CD4-positive, alpha-beta T cell treated with Interleukin-1 beta for 1 hour (primary cell): ENCODE measurements at places on chromosomes 3 and 15.

DNA sequence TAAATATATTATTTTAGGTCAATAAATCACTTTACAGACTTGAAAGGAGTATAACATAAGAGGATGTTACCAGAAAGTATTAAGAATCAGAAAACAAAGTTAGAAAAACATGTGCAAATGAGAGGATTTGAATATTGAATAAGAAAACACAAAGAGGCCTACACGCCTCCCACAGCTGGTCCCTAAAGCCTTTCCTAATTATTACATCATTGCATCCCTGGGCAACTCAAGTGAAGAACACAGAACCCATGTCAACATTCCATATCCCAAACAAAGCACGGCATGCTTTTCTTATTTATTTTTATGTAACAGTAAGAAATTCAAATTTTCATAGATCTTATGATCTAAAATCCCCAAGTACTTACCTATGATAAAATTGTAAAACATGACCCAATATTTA lies 61.2 kb downstream of the HERC1 start:
- no peak for DNase-seq

- DNase-seq = no peak
These were observed 426.3 kb downstream of the AGBL1 start for GRCh38 chr15:86505951-86506350.

DNA sequence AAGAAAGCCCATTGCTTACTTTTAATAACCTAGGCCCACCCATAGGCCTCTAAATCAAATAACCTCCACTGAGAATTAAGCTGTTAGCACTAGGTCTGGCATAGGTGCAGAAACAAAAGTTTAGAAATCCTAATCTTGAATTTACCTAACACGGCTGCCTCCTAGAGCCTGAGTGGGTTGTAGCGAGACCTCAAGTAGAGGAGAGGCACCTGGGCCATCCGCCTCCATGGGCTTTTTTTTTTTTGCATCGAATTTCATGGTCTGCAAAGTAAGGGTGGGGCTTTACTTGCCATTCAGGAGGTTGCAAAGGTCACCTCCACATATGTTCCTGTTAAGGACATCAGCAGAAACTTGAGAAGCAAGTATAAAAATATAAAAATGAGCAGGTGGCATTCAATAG lies 6.6 kb upstream of the TPM1 start:
- no peak for DNase-seq

DNA sequence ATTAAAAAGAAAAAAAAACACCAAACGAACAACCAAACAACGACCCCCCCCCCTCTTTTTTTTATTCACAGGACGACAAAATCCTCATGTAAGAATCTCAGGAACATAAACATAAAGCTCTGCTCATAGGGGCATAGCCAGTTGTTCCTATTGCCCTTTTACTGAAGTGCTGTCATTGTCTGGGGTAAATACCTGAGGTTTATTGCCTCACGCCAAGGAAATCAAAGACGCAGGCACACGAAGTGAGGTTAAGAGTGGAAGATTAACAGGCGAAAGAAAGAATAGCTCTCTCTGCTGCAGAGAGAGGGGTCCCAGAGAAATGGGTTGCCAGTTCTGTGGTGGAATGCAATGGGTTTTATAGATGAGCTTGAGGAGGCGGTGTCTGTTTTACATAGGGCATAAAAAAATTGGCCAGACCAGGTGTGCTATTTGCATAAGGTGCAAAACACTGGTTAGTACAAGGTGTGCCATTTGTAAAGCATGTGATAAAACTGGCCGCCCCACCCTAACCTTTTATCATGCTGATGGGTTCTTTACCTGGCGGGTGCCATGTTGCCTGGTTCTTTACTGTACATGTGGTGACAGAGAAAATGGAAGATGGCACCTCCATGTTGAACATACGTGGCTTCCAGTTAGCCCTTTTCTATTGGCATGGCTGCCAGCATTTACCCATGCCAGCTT lies 257.6 kb upstream of the ZPLD1 start:
- no peak for DNase-seq

- DNase-seq = no peak
These were observed 35.2 kb downstream of the ITPR1 start for GRCh38 chr3:4528320-4528719.

DNA sequence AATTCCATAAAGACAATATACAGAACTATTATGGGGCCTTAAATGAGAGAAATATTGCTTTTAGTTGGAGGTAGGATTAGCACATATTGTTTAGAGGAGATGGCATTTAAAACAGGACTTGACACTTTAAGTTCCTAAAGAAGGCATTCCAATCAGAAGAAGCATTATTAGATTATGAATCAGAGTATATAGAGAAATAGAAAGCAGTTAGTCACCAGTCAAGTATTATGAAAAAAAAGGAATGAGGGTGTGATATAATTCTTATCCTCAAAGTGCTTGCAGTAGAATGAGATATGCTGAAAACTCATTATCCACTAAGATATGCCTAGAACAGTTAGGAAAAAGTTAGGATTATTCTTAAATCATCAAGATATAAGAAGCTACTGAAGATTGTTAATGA lies 456.2 kb downstream of the ZNF385D start:
- DNase-seq = no peak

DNA sequence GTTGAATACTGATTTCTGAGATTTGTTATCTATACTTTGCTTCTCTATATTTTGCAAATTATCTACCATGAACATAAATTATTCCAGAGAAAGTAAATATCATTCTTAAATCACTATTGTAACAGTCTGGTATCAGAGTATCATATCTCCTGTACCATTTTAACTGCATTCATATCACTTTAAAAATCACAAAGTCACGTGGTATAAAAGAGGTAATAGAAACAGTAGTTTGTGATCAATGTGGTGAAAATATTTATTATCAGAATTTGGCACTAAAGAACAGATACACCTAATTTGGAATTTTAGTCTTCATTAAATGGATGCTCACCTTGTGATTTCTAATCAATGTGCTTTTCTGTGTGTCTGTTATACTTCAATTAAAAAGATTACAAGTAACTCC lies 47.8 kb downstream of the P3H2 start:
- DNase-seq = no peak

- DNase-seq = no peak
These were observed 284.5 kb downstream of the ADAMTS17 start for GRCh38 chr15:100057281-100057680.

DNA sequence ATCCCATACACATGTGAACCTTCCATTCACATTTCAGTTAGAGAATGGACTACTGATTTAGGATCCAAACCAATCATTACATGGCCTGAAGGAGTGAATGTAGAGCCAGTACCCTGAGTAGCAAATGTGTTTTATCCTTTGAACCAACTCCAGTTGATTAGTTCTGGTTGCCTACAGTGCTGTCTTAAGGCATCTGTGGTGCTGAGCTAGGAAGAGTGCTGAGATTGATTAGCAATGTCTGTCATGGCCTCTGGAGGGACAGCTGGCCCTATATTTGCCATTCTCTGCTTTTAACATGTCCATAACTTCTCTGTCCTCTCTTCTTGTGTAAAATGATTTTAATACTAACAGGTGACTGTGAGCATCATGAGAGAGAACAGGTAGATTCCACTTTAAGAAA lies 11.1 kb downstream of the LRTM1 start:
- no peak for DNase-seq

DNA sequence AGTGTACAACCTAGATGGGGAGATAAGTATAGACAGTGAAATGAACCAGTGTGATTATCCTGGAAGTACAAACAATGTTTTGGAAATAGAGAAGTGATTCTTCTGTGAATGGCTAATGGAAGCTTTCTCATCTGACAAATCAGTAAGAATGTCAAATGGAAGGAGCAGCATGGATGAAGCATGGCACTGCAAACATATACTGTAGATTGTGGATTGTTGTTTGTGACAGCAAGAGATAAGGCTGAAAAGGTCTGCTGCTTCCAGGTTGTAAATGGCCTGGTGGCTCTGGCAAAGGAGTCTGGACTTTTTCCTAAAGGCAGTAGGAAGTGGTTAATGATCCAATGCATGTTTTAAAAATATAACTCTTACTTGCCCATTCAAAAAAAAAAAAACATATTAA lies 71.3 kb downstream of the FBN1 start:
- DNase-seq = no peak

DNA sequence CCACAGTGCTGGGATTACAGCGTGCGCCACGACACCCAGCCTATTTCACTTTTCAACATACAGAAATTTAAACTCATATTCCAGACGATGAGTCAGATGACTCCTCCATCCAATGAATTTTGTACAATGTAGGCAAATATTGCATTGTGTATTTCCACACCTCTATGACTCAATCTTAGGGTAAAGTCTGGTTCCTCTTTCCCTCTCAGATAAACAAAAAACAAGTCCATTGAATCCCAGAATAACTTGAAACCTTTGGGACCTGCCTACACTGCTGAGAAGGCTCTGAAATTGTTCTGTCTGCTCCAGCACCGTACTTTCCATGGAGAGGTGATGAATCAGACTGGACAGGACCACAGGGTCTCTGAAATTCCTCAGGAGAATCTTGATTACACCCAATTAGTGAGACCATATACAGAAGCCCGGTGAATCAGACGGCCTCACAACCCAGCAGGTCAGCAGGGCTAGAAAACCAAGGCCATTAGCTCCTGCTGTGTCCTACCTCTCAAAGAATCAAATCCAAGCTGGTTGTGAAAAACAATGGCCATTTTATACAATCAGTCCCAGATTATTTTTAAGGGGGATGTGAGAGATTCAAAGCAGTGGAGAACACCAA lies 112.6 kb downstream of the ERC2 start:
- no peak for DNase-seq

DNA sequence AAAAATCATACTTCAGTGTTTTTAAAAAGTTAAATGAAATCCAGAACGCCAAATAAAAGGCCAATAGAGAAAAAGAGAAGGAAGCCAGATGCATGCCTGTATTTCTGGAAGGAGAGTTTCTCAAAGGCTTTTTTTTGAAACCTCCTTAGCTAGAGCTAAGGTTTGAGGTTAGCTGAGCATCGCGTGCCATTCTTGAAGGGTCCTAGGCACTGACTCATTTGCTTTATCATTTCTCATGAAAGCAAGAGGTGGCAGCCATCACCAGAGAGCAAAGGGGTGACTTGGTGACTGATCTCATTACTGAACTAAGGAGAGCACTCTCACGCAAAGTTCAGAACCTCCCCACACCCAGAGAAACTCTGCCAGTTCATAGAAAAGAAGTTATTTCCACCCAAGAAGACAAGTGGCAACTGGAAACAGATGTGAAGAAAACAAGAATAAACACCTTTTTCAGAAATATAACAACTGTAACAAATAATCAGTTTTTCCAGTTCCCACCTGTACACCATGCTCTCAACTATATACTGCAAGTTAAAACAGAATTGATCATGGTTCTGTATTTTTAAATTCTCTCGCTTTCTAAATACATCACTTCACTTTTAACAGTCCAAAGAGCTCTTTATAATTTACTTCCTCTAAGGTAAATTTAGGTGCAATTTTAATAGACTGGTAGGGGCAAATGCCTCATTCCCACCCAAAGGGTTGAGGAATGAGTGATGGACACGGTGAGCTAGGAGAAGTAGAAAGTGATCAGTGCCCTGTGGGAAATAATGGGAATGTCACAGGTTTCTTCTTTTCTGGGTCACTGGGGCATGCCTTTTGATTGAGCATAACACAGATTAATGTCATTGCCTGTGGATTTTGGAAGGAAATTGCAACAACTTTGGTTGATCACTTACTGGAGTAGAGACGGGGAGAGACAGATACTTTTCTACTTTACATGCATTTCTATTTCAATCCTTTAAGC lies 24.7 kb downstream of the GPR15 start:
- peak; percentile 14 for DNase-seq

DNA sequence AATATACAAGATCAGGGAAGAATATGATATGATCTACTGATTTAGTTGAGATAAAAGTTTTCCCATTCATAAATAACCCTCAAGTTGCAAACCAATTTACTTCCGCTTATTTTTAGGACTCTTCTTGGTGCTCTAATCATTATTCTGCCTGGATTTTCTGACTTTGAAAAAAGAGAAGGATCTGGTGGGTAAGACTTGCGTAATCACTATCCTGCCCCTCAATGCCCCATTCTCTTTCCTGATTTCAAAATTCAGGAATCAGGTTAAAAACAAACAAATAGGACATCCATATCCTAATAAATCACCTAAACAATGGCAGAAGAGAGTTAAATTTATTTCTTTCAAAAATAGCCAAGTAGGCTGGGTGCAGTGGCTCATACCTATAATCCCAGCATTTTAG lies 127.5 kb downstream of the CLASP2 start:
- DNase-seq = no peak

DNA sequence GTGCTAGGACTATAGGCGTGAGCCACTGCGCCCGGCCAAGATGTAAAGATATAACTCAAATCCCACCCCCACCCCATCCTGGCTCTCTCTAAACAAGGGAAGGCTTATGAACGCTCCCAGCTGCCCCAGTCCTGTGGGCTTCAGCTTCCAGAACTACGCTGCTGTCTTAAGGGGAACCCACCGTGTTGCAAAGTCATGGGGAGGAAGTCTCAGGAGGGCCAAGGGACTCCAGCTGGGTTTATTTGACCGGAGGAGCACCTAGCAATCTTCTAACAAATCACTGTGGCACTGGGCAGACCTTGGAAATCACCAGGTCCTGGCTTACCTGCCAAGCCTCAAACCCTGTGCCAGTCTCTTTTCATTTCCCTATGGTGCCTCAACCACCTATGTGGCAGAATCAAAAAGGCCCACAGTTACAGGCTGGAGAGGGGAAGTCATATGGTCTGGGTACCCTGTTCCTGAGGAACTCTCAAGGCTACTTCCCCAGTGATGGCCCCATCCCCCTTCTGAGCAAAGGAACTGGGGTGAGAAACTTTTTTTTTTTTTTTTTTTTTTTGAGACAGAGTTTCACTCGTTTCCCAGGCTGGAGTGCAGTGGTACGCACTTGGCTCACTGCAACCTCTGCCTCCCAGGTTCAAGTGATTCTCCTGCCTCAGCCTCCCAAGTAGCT lies 83.4 kb downstream of the RBPMS2 start:
- peak; percentile 51 for DNase-seq

- DNase-seq = peak; percentile 44
These were observed 1.9 kb downstream of the VGLL4 start for GRCh38 chr3:11641683-11642430.

GRCh38 chr15:37880009-37880834 lies 54.2 kb upstream of the TMCO5A start:
- no peak for DNase-seq

GRCh38 chr3:142987080-142987700 lies 14.2 kb upstream of the U2SURP start:
- DNase-seq = no peak

GRCh38 chr3:59386165-59386564 lies 336.3 kb upstream of the CFAP20DC start:
- DNase-seq = no peak

GRCh38 chr3:23762759-23763477 lies 42.8 kb upstream of the UBE2E1 start:
- no peak for DNase-seq
